Kidney capillary endothelial cell (primary cell): ENCODE measurements at places on chromosomes 12 and 14.

DNA sequence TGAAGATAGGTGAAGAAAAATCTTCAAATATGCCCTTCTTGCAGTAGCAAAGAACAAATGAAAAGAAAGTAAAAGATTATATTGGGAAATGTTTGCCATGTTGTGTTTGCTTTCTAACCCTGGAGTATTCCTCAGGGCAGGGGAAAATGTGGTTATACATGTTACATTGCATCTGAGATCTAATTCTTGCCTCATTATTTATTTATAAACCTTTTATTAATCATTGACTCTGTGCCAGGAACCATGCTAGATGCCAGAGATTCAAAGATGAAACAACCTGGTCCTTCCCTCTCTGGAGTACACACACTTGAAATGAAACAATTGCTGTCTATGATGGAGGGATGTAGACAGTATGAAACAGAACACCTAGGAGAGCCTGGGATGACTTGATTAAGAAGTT, 128.1 kb upstream of the HMGA2 start:
- DNase-seq, result no peak

GRCh38 chr14:102993523-102993922, 63.8 kb downstream of the CDC42BPB start:
- peak; percentile 55 for DNase-seq

DNA sequence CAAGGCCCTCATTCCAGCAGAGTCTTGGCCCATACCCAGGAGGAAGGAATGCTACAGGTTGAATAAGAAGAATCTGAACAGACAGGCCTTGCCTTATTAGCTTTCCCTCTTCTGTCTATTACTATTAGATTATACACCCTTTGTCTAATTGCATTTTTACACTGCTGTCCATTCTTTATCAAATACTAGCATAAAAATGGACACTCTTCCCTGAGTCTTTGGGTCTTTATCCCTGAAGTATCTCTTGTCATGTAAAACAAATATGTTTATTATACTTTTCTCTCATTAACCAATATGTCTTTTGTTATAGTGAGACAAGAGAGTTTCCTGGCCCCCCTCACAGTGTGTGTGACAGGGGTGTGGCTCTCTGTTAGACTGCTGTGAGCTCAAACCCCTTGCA, 897.4 kb upstream of the SEL1L start:
- no peak for DNase-seq

DNA sequence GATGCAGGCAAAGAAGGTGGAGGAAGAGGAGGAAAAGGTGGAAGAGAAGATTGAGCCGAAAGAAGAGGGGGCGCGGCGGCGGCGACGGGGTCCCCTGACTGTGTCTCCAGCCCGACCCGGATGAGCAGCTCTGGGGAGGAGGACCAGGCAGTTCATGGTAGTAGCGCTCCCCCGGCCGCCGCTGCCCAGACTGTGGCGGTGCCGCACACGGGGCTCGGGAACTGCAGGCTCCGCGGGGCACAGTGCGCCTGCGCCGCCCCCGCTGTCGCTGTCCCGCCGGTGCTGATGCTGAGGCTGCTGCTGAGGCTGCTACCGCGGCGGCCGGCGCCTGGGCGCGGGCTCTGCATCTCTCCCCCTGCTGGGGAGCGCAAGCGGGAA, at the start of gene KCNH5:
KCNH5 (minus strand) TSS at position 225 of the 378 bp plus-strand sequence. CDS start 272 bp downstream, outside the sequence.
- DNase-seq, result peak; percentile 34

DNA sequence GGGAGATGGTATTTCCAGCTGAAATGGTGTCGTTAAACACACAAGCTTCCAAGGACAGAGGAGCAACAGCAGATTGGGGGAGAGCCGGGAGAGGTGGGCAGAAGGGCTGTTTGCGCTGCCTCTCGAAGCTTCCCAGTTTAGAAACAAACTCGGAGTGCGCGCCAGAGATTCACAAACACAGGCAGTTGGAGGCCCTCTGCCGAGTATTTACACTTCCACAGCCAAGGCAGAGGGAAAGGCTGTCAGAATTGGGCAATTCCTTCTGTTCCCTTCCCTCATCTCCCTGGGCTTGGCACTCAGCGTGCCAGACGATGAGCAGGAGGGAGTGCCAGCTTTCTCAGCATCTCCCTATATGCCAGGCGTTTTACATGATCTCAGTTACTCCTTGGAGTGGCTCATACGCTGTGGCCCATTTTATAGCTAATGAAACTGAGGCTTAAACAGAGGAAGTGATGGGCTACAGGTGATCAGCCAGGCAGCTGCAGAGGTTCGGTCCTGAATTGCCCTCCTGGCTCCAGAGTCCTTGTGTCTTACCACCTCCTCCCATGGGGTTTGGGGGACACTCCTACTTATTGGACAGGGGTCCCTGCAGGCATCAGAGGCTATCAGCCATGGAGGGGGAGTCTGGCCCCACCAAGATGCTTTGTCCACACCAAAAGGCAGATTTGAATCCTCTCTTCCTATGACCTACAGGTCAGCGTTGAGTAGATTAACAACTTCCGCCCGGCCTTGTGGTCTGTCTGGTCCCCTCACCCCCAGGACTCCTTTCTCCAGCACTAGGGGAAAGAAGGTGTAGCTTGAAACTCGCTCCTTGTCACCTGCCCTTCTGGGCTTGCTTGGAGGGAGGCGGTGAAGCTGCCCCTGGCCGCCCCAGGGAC, 3.1 kb downstream of the FAM222A start:
- DNase-seq, result no peak

GRCh38 chr14:79598339-79598738, 613.0 kb downstream of the DIO2 start:
- DNase-seq, result no peak

GRCh38 chr14:64114166-64114565, 180.0 kb downstream of the ESR2 start:
- DNase-seq, result no peak

GRCh38 chr12:39064708-39065107, 159.3 kb upstream of the CPNE8 start:
- DNase-seq, result no peak

DNA sequence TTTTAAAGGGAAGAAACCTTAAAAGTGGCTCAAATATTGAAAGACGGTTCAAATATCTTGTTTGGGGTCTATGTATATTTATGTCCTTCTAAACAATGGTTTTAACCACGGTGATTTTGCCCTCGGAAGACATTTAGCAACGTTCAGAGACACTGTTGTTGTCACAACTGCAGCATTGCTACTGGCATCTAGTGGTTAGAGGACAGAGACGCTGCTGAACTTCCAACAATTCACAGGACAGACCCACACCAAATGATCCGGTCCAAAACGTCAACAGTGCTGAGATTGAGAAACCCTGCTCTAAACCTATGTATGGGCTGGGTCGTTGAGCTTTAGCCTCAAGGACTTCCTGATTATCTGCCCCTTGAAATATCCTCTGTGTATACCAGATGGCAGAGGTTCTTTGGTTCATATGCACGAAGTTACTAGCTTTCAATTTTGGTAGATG, 1.7 kb downstream of the ANGEL1 start:
- DNase-seq, result peak; percentile 46

- no peak for DNase-seq
Measured at GRCh38 chr12:113186666-113187325, 1.3 kb downstream of the RITA1 start.

GRCh38 chr12:52285172-52285745, 6.1 kb downstream of the KRT81 start:
- DNase-seq, result no peak

DNA sequence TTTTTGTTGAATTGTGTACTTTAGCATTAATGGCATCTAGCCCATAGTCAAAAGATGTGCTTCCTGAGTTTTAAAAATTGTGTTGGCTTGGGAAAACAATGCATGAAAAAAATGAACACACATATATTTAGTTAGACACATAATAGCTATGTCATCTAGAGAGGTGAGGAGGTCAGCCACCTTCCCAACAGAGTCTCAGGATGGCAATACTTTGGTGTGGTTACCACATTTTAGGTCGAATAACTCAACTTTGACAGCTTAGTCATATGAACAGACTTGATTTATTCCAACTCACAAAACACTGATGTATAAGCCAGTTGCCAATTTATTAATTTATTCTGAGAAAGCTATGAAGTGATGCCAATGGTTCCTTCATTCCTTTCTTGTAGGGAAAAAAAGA, 114.0 kb downstream of the ETNK1 start:
- no peak for DNase-seq

GRCh38 chr14:52003324-52003723, 14.0 kb downstream of the RTRAF start:
- DNase-seq, result no peak

- no peak for DNase-seq
Measured at GRCh38 chr14:100065111-100065871, at the start of gene EVL. EVL (plus strand) TSS chr14:100065422; CDS start chr14:100065501, 79 bp downstream.

GRCh38 chr14:75044322-75044721, 6.9 kb downstream of the MLH3 start:
- DNase-seq, result peak; percentile 28

GRCh38 chr12:67617629-67618028, 30.9 kb upstream of the DYRK2 start:
- DNase-seq, result no peak

- no peak for DNase-seq
Measured at GRCh38 chr14:96090441-96091148, 51.4 kb downstream of the C14orf132 start.

GRCh38 chr12:122860854-122861586, 25.8 kb downstream of the HIP1R start:
- DNase-seq, result no peak

DNA sequence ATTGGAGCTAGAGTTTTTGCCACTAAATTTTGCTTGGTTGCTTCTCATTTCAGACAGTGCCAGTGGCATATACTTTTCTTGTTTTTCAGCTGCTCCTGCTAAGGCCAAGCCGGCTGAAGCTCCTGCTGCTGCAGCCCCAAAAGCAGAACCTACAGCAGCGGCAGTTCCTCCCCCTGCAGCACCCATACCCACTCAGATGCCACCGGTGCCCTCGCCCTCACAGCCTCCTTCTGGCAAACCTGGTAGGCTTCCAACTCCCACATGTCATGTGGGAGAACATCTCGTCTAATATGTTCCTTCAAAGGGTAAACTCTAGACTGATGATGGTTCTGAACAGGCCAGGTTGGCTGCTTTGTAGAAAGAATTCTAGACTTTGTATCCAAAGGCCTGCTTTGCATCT, 11.0 kb downstream of the DLST start:
- DNase-seq, result no peak

GRCh38 chr12:89350630-89351488, 1.4 kb downstream of the DUSP6 start:
- DNase-seq, result no peak

DNA sequence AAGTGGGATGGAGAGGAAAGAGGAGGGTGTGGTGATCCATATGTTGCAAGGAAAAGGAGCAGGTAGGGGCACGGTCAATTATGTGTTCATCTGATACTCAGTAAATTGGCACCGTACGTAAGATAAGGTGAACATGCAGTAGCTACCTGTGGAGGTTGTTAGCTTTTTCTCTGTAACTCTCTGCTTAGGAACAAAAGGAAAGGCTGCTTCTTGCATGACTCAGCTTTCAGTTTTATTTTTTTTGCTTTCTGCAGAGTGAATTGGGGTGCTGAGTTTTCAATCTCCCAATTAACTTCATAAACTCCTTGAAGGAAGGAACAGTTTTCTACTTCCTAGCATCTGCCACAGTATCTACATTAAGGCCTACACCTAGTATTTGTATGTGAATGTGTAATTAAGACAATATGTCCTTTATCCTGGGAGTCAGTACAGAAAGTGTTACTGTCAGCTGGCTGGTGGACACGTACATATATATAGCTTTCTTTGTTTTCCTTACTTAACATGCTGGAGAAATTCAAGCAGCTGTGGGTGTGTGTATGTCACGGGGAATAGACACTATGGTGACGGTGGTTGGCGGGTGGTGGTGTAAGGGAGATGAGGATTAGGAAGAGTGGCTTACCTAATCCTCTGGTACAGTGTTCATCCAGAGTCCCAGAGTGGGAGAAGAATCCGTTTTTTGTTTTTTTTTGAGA, 40.1 kb upstream of the WNK1 start:
- no peak for DNase-seq

DNA sequence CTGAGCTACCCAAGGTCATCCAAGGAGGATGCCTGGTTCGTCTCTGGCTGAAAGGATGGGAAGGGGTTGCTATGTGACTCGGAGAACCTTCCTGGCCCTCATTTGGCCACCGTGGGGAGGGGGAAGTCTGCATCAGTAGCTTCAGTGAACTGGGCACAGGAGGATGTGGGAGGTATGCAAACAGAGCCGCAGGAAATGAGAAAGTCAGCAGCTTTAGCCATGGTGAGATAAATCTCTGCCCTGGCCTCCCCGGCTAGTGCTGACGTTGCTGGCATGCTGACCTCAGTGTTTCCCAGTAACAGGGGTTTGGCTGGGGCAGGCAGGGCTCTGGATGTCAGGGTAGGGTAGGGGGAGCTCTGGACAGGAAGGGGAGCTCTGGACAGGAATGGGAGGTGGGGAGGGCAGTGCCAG, 2.3 kb upstream of the CEBPE start:
- DNase-seq, result peak; percentile 65

DNA sequence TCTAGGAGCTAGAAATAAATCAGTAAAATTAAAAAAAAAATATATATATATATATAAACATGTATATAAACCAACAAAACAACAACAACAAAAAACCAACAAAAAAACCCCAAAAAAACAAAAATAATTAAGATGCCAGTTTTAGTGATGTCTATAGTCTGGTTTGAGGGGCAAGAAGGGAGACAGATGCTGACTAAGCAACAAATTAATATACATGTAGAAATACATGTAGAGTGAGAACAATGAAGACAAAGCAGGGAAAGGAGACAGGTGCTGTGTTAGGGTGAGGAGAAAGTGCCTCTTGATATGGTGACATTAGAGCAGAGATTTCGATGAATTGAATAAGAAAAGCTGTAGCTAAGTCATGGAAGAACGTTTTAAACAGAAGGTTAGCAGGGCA, 477.9 kb downstream of the APAF1 start:
- DNase-seq, result no peak

- DNase-seq, result no peak
Measured at GRCh38 chr12:24066097-24066496, 116.6 kb upstream of the SOX5 start.

- no peak for DNase-seq
Measured at GRCh38 chr14:73725116-73726024, 11.2 kb upstream of the PNMA1 start.

- peak; percentile 23 for DNase-seq
Measured at GRCh38 chr14:31992011-31992447, 85.1 kb upstream of the ARHGAP5 start.

DNA sequence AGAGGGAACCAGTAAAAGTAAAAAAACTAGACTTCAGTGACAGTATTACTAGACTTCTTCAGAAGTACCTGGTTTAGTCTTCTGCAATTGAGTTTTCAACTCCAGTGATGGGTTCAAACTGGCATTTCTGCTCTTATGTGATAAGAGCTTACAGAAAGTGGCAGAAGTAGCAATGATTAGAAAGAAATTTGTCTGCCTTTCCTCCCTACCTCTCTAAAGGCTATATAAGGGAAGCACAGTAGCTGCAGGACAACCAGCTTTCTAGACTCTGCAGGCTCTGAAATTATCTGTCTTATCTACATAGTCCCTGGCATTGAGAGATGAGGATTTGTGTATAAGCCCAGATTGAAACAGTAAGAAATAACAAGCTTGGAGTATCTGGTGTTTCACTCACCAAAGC, 107.5 kb downstream of the DAAM1 start:
- DNase-seq, result no peak

DNA sequence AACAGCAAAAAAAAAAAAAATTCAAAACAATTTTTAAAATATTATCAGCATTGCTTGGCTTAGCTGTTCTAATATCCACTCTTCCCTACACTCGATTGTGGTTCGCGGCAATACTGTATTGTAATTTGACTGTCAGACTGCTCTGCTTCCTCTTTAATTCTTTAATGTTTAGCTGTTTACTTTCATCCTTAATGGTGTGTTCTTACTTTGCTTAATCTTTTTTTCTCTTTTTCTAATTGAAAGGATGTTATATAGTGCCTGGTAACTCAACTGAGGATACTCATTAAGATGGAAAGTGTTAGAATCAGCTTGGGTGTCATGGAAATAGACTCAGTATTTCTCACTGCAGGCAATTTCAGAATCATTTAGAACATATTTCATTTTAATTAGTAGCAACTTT, 2.0 kb downstream of the ANO4 start:
- DNase-seq, result no peak
